Trophoblast cell (in vitro differentiated cells and primary cell): ENCODE measurements at places on chromosomes 2 and 18.

- DNase-seq = no peak
Measured at GRCh38 chr2:132517386-132517785, 100.8 kb downstream of the GPR39 start.

- peak; percentile 82 for DNase-seq
Measured at GRCh38 chr2:74083750-74084149, 64.0 kb downstream of the BOLA3 start.

DNA sequence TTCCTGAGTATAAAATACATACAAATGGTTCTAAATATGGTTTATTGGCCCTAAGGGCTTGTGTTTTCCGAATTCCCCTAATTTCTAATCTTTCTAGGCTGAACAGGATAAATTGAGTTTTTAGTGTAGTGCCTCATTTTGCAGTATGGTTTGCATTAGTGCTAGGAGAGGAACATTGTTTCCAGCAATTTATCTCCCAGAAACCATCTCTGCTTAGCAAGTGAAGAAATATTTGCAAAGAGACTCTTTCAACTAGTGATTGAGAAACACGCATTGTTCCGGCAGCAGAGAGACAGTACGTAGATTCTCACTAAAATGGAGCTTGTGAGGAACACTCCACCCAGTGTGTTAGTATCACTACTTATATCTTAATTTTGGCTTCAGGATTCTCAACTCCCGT is 177.8 kb upstream of the EPAS1 start:
- peak; percentile 61 for DNase-seq

DNA sequence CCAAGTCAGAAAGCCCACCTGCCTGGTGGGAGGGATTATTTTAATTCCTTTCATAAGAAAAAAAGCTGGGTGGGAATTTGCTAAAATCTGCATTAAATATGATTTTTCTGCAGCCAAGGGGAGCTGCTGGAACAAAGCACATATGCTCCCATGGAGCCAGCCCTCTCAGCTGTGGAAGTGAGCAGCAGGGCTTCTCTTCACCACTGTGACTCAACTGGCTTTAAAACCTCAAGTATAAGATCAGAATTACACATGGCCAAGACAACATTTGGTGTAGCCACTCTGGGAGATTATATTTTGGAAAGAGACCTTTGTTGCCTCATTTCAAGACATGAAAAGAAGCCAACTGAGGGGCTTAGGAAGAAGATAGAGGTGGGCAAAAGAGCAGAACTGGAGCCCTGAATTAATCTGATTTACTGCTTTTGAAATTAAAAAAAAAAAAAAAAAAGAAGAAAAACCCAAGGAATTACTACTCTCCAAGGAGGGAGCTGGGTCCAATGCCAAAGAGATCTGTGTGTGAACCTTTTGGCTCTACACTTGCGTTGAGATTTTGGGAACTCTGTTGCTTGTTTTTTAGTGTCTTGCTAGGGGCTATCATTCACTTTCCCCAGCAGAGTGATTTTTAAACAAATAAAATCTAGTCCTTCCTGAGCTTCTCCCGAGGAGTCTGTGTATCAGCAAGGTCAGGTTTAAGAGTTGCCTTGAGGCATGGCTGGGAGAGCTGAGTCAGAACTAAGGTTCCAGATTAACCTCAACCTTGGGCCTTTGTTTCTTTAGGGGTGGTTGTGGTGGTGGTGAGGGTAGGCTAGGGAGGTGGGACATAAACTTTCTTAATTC is 6.0 kb downstream of the LHCGR start:
- DNase-seq = no peak

- DNase-seq = no peak
Measured at GRCh38 chr2:19732255-19732654, 169.5 kb downstream of the TTC32 start.

- peak; percentile 42 for DNase-seq
Measured at GRCh38 chr2:69926849-69927515, 12.1 kb downstream of the MXD1 start.

- no peak for DNase-seq
Measured at GRCh38 chr18:9792565-9793245, 84.6 kb downstream of the RAB31 start.

GRCh38 chr2:139457873-139458272 is 677.7 kb upstream of the NXPH2 start:
- no peak for DNase-seq

DNA sequence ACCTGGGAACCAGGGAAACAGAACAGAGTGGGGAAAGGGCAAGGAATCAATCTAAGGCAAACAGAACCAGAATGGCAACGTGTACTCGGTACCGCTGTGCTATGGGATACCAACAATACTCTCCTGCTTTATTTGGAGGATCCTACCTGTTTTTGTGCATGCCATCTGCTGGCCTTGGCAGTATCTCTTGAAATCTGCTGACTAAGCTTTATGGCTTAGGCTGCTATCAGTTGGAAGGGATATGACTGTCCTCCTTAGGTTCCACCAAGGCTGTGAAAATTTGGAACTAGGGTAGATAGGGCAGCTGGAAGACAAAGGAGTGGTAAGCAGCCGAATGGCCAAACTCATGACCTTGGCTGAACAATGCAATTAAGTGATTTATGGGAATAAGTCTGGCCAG is 71.3 kb upstream of the LYPD6 start:
- no peak for DNase-seq

GRCh38 chr2:112160283-112161250 is 22.4 kb downstream of the FBLN7 start:
- no peak for DNase-seq

GRCh38 chr18:37516361-37516853 is 49.2 kb downstream of the CELF4 start:
- DNase-seq = no peak

GRCh38 chr2:60302377-60303126 is 250.9 kb downstream of the BCL11A start:
- DNase-seq = no peak

- DNase-seq = no peak
Measured at GRCh38 chr18:67652288-67652687, 135.8 kb upstream of the DSEL start.

GRCh38 chr2:175097297-175097696 is 70.7 kb downstream of the ATF2 start:
- DNase-seq = no peak

- DNase-seq = peak; percentile 84
Measured at GRCh38 chr2:174925046-174925784, 80.0 kb downstream of the CHN1 start.

GRCh38 chr2:48488545-48488944 is 41.4 kb upstream of the STON1 start:
- DNase-seq = no peak

- DNase-seq = peak; percentile 21
Measured at GRCh38 chr18:38301621-38302020, 736.0 kb upstream of the CELF4 start.

- peak; percentile 10 for DNase-seq
Measured at GRCh38 chr18:75161256-75162028, 47.5 kb downstream of the PTGR3 start.

DNA sequence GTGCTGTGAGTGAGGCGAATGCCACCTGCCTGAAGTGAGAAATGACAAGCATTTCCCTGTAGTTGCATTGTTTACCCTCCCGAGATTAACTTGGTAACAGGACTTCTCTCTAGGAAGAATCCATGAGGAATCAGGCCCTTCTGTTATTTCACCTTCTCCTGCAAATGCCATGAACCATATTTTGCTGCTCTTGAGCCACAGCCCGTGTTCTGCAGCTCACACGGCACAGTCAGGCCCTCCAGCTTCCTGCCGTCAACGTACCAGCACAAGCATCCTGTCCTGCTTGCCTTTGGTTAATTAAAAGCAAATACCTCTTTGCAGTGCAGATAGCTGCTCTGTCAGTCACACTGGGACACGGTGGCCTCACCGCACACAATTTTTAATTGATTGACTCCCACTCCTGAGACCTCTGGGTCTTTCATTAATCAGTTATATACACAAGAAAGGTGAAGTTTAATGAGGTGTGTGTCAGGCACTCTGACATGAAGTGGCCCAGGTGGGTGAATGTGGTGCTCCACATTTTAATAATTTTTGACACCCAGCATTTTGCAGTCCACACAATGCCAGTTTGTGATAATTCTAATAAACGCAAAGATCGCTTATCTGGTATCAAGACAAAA is 95.3 kb upstream of the ASB18 start:
- peak; percentile 83 for DNase-seq

DNA sequence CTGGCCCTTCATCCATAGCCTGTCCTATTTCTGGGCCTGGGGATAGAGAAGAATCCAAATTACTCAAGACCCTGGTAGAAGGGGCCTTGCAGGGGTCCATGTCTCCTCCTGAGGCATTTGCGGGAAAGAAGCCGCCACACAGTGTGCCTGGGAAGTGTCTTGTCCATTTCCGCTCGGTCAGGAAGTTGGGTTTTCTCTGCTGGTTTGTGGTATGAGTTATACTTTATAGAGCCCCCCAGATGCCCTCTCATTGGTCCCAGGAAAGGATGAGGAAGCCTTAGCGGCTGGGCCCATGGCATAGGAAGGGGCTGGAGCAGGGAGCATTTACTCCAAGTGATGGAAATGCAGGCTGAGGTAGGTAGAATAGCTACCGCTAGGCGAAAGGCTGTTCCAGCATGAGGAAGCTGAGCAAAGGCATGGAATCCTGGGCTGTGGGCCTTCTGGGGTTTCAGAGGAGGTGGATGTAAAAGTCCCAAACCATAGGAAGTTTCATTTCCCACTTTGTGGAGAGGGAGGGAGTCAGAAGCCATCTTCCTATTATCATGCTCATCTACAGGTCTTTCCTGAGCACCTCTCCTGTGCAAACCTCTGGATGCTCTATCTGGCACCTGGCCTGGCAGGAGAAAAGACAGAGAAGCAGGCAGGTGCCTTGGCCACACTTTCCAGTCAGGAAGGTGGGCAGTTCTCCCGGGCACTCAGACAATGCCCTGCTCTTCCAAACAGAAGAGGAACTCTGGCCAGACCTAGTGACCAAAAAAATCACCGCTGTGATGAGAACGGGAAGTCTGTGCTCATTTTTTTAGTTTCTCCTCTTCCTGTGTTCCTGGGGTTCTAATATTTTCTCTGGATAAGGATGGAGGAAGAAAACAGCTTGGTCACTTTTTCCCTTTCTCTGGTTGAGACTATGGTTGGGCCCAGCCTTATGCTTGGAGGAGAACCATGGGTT is 2.6 kb upstream of the CD207 start:
- no peak for DNase-seq

DNA sequence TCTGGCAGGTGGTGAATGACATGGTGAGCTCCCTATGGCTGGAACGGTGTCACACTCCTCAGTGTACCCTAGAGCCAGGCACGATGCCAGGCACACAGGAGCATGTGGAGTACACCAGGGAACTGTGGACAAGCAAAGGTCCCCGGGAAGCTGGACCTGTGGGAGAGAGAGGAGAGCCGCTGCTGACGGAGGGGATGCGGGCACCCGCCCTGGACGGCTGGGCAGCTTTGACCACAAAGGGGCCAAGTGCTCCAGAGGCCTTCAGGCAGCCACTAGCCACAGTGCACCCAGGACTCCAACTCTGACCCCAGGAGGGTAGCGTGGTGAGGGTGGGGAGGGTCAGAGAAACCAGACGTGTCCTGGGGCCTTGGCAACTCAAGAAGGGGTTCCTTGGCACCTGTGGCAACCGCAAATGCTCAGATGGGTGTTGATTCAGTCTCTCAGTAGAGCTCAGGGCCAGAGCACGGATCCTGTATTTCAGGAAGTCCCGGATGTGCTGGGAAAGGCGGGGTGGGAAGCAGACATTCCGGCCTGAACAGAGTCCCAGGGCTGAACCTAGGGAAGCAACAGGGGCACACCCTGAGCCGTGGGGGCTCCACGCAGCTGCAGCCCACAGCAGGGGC is 2.3 kb upstream of the MAB21L4 start:
- peak; percentile 41 for DNase-seq

GRCh38 chr2:172925600-172925999 is 150.0 kb upstream of the MAP3K20 start:
- no peak for DNase-seq

- DNase-seq = no peak
Measured at GRCh38 chr2:106334802-106335201, 133.4 kb downstream of the RGPD3 start.

DNA sequence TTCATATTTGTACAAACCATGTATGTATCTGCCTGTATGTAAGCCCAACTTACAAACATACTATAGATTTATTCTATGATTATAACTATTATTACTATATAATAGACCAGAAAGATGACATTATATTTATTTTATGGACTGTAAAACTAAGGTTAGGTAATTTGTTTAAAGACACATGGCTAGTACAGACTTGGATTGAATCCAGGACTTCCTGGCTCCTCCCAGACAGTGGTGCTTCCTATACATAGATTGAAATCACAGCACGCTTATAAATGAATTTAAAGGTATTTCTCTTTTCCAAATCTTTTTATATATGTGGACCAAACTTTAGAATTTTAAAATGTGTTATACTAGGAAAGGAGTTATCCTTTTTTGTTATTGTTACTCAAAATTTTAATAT is 151.6 kb upstream of the MYO3B start:
- no peak for DNase-seq

GRCh38 chr2:62688771-62689170 is 16.7 kb upstream of the EHBP1 start:
- no peak for DNase-seq

DNA sequence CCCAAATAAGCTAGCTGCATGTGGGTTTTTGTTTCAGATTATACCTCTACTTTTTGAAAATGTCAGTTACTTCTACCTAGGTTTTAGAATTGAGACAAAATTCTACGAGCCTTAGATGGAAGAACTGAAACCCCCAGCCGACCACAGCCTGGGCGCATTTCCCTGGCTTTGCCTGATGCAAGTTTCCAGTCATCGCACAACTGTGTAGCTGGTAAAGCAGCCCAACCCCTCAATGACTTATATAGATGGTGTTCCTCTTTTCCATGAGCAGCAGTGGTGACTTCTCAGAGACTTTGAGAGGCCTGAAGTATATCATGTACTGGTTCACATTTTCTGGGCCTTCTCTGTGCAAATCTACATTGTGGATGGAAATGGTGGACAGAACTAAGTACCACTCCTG is 515.4 kb upstream of the RAB6C start:
- no peak for DNase-seq

GRCh38 chr2:131122496-131122895 is 17.4 kb downstream of the PLEKHB2 start:
- DNase-seq = no peak

DNA sequence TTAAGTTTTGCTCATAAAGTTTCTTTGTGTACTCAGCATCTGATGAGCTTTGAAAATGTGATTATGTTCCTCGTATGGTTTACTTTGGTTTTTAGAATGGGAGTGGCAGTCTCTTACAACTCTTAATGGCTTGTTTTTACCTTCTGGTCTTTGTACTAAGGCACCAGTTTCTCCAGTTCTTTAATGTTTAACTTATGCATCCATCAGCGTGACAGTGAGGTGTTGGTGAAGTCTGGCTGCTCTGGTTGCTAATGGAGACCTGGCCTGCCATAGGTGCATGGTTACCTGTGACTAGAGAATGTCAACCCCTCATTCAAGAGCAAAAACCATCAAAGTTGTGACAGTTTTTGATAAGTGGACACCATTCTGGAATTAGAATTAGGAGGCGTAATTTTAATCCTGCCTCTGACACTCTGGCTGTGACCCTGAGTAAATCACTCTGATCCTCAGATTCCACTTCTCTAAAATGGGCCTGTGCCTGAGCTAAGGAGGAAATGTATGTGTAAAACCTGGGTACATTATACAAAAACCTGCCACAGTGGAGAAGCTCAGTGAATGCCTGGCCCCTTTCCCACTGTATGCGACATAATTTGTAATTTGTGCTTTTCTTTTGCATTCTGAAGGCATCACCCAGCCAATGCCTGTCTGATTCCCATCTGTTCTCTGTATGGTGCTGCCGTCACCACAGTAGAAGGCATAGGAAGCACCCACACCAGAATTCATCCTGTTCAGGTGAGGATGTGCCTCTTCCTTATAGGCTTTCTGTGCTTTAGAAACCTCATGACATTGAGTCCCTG is 11.2 kb downstream of the AOX1 start:
- no peak for DNase-seq
